Activated naive CD4-positive, alpha-beta T cell (primary cell): ENCODE measurements at places on chromosomes 2 and 18.

GRCh38 chr2:195094330-195094729 lies 562.7 kb upstream of the SLC39A10 start:
- no peak for DNase-seq

DNA sequence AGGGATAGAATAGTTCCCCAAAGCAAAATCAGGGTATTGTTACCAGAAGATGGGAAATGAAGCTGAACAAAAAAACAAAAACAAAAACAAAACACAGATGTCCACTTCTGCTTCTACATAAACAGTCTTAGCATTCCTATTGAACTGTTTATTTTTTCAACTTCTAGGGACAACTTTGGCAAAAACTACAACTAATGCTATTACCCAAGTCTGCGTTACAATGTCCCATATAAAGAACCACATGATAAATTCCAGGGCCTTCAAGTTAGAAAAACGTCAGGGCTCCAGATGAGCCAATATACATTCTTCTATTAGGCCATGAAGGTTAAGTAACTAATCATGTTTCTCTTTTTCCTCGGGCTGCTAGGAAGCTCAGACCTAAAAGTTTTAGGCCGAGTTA lies 16.9 kb downstream of the PID1 start:
- no peak for DNase-seq

GRCh38 chr18:48719974-48720654 lies 181.3 kb downstream of the CTIF start:
- DNase-seq: no peak

DNA sequence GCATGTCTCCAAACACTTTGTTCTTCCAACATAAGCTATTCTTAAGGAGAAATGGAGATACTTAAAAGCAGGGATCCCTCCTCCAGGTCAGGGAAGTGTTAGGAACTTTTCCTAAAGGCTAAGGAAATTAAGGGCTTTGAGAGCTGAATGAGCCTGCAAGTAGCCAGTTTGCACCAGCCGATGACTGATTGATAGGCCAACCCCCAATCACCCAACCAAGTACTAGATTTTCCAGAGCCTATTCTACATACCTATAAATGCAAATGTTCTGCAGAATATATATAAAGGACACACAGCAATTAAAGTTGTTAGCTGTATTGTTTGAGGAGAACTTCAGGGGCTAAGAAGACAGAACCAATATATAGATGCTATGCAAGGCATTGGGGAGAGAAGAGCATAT lies 547.6 kb downstream of the NRXN1 start:
- DNase-seq: no peak

GRCh38 chr2:233938676-233939370 lies 21.6 kb downstream of the TRPM8 start:
- no peak for DNase-seq

DNA sequence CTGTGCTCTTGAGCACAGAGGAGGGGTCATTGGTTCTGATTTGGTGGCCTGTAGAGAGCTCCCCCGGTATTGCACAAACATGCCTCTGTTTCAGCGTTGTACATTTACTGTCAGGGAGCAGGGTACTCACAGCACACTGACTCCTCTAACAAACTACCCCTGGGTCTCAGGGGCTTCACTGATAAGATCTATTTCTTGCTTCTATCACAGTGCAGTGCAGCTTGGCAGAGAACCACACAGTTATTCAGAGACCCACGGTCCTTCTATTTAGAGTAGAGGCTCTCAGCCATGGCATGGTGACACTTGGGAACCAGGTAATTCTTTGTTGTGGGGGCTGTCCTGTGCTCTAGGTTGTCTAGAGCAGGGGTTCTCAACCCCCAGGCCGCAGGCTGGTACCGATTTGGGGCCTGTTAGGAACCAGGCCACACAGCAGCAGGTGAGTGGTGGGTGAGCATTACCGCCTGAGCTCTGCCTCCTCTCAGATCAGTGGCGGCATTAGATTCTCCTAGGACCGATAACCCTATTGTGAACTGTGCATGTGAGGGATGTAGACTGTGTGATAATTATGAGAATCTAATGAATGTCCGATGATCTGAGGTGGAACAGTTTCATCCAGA lies 133.4 kb upstream of the MYCN start:
- DNase-seq: no peak

DNA sequence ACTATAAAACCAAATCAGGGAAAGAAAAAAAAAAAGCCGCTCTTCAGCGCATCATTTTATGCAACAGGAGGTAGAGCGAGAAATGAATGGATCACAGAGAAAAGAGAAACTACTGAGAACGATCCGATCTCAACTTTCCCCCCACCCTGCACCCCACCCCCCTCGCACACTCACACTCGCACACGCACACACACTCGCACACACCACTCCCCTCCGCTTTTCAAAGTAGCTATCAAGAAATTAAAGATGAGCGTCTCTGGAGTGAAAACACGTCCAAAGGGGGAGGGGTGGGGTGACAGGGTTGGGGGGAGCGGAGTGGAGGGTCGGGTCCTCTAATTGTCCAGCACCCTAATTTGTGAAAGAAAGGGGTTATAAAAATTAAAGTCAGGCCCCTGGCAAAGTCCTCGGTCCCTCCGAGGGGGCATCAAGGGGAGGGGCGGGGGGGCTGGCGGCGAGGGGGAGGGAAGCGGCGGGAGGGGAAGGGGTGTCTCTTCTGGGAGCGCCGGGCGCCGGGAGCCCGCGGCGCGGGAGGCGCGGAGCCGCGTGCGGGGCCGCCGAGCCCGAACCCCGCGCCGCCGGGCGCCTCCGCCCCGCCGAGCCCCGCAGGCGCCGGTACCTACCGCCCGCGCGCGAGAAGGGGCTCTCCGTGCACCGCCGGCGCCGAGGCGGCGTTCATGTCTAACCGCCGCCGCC lies 428 bp downstream of the TCF4 start:
- DNase-seq: no peak

GRCh38 chr2:11899264-11899818 lies 152.9 kb downstream of the LPIN1 start:
- no peak for DNase-seq

DNA sequence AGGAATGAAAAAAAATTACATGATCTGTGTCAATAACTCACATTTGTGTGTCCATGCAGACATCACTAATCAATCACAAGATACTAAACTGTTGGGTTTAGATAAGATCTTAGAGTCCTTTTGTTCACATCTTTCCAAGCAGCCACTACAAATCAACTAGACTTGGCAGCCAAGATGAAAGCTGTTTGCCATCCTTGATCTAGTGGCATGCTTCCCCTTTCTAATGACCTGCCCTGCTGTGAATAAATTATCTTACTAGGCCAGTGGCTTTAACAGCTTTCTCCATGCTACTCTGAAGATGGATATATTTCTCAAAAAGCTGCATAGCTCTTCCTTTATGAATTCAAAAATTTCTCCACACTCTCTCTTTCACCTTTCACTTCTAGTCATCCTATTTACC lies 1338.0 kb upstream of the ACVR2A start:
- no peak for DNase-seq

DNA sequence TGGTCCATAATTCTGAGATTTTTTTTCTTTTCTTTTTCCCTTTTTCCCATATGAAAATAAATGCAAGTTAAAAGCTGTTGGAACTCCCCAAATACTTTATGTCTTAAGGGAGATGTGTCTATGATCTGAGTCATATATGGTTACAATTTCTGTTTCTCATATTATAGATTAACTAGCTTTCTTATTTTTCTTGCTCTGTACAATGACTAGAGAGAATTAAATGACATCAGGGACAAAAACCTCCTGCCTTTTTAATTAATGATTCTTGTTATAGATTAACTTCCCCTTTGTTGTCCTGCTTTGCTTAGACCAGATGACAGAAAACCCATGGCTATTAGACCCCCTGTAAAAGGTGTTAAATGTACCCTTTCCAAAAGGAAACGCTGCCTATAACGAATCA lies 643.9 kb upstream of the NXPH2 start:
- DNase-seq: no peak

- no peak for DNase-seq
Observed at GRCh38 chr2:39479053-39479670, 42.1 kb upstream of the MAP4K3 start.

DNA sequence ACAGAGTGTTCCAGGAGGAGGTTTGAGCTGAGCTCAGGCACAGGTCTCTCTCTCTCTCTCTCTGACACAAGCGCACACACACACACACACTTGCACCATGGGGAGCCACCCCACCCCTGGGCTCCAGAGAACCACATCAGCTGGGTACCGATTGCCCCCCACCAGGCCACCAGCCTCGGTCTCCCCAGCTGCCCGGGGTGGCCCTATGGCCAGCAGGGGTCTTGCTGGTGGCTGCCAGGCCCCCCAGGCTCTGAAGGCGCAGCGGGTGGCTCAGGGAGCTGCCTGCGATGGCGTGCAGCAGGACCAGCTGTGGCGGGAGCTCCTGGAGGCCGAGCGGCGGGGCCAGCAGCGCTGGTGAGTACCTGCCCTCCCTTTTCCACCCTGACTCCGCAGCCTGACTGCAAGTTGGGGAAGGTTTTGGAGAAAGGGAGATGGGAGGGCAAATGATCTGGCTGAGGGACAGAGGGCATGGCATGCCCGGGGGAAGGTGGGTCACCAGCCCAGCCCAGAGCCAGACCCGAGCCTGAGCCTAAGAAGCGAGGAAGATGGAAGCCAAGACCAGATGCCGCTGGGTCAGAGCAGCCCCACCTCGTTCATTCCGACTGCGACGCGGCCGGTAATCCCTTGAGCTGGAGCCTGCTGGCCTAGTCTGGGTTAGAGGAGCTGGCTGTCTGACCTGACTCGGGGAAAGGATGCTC lies 21.9 kb upstream of the SLC66A3 start:
- DNase-seq: no peak

DNA sequence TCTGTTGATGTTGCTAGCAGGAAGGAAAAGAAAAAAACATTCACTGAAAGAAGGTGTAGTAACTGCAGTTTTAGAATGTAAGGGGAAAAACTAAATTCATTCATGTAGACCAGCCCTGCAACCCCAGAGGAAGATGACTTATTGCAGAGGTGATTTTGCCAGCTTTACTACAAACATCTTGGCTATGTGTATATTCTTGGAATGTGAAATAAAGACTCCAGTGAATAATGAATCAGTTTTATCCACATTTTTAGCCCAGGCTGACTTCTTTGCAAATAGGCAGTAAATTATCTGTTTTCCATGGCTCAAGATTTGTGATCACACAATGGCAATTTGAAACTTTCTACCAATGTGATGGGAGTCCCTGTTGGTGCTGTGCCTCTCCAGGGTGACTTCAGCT lies 206.1 kb upstream of the SETBP1 start:
- DNase-seq: no peak

DNA sequence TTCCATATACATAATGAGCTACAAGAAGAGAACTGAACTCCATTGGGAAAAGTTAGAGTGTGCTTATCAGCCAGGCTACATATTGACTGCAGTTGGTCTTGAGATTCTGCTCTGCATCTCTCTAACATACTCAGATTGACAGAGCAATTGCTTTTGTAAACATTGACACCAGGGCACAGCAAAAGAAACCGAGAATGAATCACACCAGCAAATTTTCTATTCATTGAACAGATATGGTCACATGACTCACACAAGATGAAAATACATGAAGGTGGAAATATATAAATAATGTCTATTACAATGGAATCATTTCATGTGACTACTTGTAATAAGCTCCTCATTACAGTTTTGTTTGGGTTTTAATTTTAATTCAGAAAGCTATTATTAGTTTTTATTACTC lies 691.9 kb upstream of the TMEFF2 start:
- no peak for DNase-seq

GRCh38 chr2:102434655-102435381 lies 11.9 kb downstream of the IL18RAP start:
- DNase-seq: no peak

DNA sequence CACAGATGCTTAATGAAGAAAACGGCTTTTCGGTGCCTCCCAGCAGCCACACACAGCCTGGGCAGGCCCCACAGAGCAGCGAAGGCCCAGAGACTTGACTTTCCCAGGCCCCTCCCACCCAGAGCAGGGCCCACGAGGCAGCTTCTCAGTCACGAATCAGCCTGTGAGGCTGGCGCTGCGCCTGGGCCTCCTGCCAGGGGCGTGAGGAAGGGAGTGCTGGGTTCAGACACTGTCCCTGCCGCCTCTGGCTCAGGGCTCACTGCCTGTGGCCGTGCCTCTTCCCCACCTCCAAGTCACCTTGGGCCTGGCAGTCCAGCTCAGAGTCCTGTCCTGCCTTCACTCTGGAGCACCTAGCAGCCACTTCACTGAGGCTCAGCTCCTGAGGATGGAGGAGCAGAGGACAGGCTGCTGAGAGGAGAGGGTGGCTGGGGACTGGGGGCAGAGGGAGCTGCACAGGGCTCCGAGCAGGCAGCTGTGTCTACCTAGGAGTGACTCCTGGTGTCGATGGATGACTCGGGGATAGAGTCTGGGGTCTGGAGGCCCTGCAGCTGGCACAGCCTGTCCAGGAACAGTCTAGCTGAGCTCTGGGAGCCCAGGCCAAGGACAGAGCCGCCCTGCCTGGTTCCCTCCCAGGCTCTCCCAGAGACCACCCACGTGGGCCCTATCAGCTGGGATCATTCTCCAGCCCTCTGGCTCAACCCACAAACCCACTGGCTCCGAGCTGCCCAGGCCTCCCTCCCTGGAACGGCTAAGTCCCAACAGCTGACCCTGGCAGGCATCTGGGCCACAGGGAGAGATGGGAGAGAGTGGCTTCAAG lies 36.4 kb upstream of the FOSL2 start:
- no peak for DNase-seq

GRCh38 chr2:66569321-66569851 lies 134.5 kb downstream of the MEIS1 start:
- no peak for DNase-seq

GRCh38 chr2:55150834-55151233 lies 81.3 kb downstream of the CLHC1 start:
- no peak for DNase-seq

DNA sequence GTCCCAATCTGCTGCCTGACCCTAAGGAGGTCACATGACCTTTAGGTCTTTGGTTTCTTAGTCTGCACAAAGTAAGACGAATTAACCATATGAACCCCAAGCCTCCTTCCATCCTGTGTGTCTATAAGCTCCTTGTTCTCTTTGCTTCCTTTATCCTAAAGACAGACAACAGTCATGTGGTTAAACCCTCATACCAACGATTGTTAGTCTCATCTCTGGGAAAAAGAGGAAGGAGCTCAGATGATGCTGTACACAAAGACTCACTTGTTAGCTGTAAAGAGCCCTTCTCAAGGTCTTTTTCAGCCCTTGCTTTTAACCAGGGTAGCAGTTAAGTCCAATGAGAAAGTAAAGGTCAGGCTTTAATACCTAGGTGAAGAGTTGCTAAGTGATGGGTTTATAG lies 443.7 kb downstream of the TNS1 start:
- DNase-seq: no peak

- DNase-seq: no peak
Observed at GRCh38 chr2:136167721-136168475, 49.9 kb upstream of the CXCR4 start.
